ENCODE measurements at places on chromosomes 7 and 10.

DNA sequence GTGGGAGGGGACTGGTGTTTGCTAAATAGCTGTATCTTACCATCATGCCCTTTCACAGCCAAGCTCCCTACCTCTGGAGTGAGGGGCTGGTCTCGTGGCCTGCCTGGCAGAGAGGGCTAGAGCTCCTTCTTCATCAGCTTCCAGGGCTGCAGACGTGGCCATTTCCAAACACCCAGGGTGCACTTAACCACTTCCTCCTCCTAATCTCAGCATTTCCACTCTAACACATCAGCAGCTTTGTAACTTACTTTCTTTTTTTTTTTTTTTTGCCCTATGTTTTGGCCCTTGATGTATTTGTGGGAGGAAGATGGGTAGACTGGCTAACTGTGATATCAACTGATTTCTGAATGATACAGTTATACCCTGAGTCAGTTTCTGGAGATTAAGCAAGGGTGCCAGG, 27.4 kb downstream of the LRRC4 start:
- no peak for DNase-seq

DNA sequence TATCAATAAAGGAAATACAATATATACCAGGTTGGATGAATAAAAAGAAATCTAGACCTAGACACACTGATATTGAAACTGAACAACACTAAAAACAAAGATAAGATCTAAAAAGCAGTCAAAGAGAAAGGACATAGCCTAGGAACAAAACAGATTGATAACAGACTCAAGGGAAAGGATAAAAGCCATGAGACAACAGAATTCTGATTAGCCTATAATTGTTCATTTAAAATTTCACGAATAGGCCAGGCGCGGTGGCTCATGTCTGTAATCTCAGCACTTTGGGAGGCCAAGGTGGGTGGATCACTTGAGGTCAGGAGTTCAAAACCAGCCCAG, 48.4 kb upstream of the FHIP2A start:
- no peak for DNase-seq

GRCh38 chr7:113339661-113340060, 221.3 kb upstream of the SMIM30 start:
- DNase-seq, result no peak

- DNase-seq, result no peak
Observed at GRCh38 chr7:129359176-129359575, 75.1 kb upstream of the STRIP2 start.

- no peak for DNase-seq
Observed at GRCh38 chr7:150324373-150324961, 1.1 kb upstream of the ACTR3C start.

DNA sequence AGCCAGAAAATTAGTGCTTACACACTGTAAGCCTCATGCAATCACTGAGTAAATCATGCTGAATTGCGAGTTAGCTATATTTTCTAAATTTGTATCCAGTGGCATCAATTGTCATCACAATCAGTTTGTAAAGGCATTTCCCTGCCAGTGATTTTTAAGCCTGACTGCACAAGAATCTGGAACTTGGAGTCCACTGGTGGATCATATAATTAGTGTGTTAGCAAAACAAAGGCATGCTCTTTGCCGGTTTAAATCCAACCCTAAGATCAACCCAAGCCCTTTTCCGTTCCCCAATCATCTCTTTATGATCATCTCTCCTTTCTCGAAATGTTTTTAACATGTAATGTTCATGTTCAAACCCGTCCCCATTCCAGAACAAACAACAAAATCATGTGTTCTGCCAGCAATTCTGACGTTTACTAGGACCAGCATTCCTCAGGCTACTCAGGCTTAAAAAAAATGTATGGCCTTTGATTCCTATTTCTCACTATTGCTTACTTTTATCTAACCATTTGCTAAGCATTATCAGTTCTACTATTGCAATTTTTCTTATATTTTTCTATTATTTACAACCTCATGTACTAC, 649.2 kb downstream of the SORCS1 start:
- no peak for DNase-seq

DNA sequence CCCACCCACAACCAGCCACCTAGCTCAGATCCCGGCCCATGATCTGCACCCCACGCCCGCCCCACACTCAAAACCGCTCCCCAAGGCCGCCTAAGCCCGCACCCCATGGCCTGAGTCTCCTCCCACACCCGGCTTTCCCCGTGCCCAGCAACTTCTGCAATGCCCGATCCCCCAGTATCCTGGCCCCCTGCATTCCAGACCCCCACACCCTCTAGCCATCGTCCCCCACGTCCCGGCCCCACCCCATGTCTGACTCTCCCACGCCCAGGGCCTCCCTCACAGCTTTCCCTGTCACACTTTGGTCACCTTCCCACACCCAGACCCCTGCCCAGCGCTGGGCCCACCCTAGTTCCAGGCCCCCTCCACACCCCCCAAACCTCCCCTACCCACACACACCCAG, 20.1 kb upstream of the FXYD4 start:
- no peak for DNase-seq

DNA sequence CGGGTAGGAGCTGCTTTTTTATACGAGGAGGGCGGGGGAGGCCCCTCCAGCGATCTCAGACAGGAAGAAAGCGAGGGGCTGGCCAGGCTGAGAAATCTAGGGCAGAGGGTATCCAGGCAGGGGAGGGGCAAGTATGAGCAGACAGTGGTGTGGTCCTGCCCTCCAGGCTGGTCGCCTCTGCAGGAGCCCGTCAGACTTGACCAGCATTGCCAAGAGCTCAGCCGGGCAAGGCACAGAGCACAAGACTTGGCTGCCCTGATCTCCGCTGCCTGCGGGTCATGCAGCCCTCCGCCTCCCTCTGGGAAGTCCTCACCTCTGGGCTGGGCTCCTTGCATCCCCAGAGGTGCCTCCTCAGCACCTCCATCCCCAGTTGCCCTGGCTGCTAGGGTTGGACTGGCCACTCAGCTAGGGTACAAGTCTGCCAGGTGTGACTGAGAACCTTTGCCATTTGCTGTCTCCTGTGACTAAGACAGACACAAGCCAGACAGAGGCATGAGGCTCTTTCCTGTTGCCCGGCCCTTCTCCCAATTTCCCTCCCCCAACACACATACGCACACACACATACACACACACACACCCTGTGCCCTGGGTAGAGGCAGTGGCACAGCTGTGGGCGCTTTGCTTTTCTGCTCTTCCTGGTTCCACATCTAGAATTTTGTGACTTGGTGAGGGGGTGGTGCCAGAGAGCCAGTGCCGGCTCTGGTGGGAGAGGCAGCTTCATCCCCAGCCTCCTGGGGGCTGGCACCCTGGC, 59.1 kb upstream of the PPIF start:
- DNase-seq, result no peak

DNA sequence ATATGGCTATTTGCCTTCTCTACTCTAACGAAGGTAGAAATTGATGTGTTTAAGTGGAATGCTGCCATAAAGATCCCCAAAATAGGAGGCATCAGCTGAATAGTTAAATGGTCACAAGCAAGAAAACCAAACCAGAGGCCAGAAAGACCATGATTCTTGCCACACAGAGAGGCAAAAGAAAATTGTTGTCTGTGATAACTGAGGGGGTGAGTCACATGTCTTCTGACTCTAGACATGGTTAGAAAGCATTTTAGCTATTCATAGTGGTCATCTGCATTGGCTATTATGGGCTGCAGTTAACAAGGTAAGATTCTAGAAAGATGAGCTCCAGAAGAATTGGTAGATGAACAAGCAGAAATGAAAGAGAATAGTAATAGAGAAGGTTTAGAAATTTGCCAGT, 361.4 kb upstream of the NPSR1 start:
- DNase-seq, result no peak

GRCh38 chr10:96500519-96500918, 13.2 kb downstream of the TLL2 start:
- no peak for DNase-seq

Measured in activated CD4-positive, alpha-beta T cell treated with anti-CD3 and anti-CD28 coated beads, Interleukin-2, amount 50 U/mL, for 4 hours (primary cell).